Activated CD4-positive, alpha-beta memory T cell treated with anti-CD3 and anti-CD28 coated beads, Interleukin-2, amount 10 ng/mL, durations not matched to agents 7 days and 5 days (primary cell): ENCODE measurements at places on chromosomes 1 and 21. TPM values are rescaled to one million over a fixed set of nuclear protein-coding genes. Genes with fewer than 3 reads are reported as not detected.

CR1L gene
- not detected for total RNA-seq

SLC1A7 gene
- not detected for total RNA-seq

TTC39A gene
- not detected for total RNA-seq

ASPM gene
- total RNA-seq = 73.0 TPM

FMO2 gene
- not detected for total RNA-seq

MROH7 gene
- 0.23 TPM for total RNA-seq

KMO gene
- not detected for total RNA-seq

OR14K1 gene
- total RNA-seq = not detected

EFNA3 gene
- total RNA-seq = 4.9 TPM

LCE2C gene
- not detected for total RNA-seq

TNNT2 gene
- not detected for total RNA-seq

DNAJB4 gene
- total RNA-seq = 16.2 TPM

DCST1 gene
- total RNA-seq = not detected

FALEC gene
- not detected for total RNA-seq

PDC gene
- not detected for total RNA-seq

S100A7 gene
- not detected for total RNA-seq

DNALI1 gene
- total RNA-seq = 0.13 TPM

C1orf141 gene
- total RNA-seq = not detected

FOXD2 gene
- 0.68 TPM for total RNA-seq

OXCT2 gene
- total RNA-seq = 1.0 TPM

RGS13 gene
- total RNA-seq = not detected

CCDC27 gene
- not detected for total RNA-seq

SAMD11 gene
- not detected for total RNA-seq

SOD1 gene
- total RNA-seq = 197 TPM
